Stimulated activated CD4-positive, alpha-beta T cell treated with anti-CD3 and anti-CD28 coated beads, Interleukin-1b, Interleukin-23, amount 100 ng/mL, for 1 hour (primary cell): ENCODE measurements at places on chromosomes 1 and 21.

GRCh38 chr1:51316113-51316845 lies 14.1 kb downstream of the TTC39A start:
- no peak for DNase-seq

GRCh38 chr1:185720633-185721272 lies 13.4 kb upstream of the HMCN1 start:
- DNase-seq, result no peak

GRCh38 chr1:192889082-192889481 lies 80.2 kb downstream of the RGS2 start:
- DNase-seq, result no peak

DNA sequence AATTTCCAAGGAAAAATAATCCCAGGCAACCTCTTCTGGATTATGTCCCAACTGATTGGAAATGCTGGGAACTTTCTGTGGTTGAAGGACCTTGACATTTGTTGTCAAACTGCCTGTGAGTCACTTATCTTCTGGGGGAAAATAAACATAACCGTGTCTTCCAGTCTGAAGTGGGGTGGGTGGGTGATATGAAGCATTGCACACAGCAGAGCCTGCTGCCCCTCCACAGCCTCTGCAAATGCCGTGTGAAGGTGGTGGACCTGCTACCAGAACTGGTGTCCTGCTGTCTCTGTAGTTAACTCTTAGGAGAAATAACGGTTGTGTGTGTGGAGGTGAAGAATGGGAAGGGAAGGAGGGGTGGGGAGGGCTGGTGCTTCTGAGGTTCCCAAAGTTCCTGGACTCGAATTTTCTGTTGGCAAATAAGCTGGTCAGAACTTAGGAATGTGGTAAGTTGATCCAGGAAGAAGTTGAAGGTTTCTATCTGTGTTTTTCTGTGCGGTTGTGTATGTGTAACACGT lies 23.2 kb downstream of the GALNT2 start:
- no peak for DNase-seq

GRCh38 chr1:80536461-80536860 lies 1264.3 kb upstream of the ADGRL2 start:
- DNase-seq, result no peak

DNA sequence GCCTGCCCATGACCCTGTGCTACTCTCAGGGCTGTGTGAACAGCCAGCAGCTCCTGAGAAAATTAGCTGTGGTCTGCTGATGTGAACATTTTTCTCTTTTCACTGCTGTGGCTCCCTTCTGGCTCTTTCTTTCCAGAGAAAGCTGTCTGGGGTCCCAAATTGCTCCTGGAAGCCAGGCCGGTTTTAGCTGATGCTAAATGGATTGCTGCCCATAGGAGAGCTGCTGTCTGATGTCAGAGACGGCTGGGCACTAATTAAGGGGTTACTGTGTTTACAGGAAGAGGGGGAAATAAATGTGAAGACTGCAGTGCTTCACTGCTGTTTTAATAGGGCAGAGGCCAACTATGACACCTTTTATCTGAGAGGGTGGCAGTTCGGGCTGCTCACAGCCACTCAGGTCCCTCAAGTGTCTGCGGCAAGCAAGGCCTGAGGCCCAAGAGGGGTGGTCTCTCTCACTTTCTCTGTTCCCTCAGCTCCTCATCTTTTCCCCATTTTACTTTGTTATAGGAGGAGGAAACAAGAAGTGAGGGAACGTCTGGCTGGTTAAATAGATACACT lies 106.0 kb upstream of the GNG12 start:
- no peak for DNase-seq

GRCh38 chr21:44485254-44485793 lies 30.0 kb downstream of the LRRC3 start:
- DNase-seq, result peak; percentile 28

DNA sequence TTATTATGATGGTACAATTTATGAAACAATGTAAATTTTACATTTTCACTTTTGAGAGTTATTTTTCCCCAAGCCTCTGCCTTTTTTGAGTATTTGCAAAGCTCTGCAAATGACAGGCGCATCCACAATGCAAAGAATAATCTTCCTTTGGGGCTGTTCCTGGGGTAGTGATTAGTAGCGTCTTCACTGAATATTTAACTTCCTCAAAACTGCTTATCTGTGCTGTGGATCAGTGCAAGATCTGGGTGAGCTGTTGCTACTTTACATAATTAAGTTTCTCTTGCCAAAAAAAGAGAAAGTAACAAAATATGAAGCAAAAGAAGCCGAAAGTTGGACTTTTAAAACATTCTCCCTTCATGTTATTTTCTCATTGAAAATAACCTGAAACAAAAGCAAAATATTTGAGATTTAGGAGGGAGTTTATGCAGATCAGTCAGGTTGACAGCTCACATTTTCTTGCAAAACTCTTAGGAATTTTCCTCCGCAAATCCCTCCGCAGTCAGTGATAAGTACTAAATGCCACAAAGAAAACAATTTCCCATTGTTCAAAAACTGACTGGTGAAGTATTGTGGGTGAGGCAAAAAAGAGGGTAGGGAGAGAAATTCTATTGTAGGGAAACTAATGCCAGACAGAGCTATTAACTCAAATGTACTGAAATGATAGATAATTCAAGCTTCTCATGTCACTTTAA lies 276.4 kb upstream of the B3GALT2 start:
- DNase-seq, result no peak

GRCh38 chr1:166184897-166185296 lies 18.1 kb upstream of the FAM78B start:
- DNase-seq, result no peak
